Activated effector memory CD4-positive, alpha-beta T cell treated with Interleukin-2 at 50 U/mL for 16 hours (primary cell): ENCODE measurements at places on chromosomes 4 and X.

- no peak for DNase-seq
These were observed 194.1 kb downstream of the SH2D1A start for GRCh38 chrX:124540474-124540873.

DNA sequence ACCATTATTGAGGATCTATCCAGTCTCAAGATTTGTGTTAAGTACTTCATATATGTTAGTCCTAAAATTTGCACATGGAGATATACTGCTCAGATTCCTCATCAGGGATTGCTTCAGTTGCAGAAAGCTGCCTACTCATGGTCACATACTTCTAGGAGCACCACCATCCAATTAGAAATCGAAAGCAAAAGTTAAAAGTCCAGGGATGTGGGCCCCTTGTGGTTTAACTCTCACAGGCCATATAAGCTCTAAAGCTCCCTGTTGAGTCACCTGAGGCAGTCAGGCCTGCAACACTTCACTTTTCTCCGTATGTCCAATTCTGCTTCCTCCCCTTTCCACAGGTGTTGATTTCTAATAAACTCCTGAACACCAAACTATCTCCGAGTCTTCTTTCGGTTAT, 84.2 kb downstream of the CNOT6L start:
- DNase-seq: no peak

DNA sequence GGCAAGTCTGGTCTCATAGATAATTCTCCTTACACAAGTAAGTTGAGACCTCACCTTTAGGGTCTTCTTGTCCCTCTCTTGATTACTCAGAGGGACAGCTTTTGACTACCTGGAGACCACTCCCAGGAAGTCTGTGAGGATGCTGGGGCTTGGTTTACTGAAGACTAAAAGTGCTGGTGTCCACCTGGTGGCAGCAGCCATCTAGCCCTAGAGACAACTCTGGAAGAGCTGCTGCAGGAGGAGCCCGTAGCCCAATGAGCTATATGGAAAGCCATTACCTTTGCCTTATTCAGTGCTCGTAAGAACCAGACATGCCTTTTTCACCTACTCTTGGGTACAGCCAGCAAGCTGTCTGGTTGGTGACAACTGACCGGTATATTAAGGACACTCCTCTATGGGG, 7.3 kb downstream of the FGFBP2 start:
- DNase-seq: no peak

- no peak for DNase-seq
These were observed 1448.9 kb upstream of the TENM3 start for GRCh38 chr4:180794333-180794732.

GRCh38 chr4:18813055-18813454, 791.5 kb upstream of the LCORL start:
- DNase-seq: no peak

DNA sequence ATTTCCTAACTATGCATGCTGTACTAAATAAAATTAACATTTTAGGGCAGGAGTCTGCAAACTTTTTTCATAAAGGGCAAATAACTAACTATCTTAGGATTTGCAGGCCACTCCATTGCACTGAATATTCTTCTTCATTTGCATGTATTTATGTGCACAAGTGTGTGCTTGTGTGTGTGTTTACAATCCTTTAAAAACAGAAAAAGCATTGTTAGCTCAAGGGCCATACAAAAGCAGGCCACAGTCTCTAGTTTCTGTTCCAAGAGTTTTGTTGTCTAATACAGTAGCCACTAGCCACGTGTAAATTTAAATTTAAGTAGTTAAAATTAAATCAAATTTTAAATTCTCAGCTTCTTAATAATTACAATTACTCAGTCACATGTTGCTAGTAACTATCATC, 621.8 kb downstream of the TMA16 start:
- no peak for DNase-seq

GRCh38 chr4:71404049-71404448, 65.2 kb downstream of the SLC4A4 start:
- DNase-seq: no peak

DNA sequence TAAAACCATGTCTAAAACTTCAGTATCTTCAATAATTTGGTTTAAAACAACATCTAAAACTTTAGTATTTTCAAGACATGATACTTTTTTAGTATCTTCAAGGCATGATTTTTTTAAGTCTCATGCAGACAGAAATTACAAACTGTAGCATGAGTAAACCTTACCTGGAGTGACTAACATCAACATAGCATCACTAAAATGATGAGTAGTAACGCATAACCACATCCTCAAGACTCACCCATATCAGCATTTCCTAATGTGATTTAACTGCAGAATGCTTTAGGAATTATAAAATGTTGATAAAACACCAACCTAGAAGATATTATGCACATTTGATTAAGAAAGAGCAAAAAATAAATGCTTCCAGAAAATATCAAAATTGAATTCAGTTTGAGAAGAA, 19.7 kb upstream of the EDNRA start:
- DNase-seq: no peak

- no peak for DNase-seq
These were observed 3.7 kb downstream of the QRFPR start for GRCh38 chr4:121377076-121377475.

DNA sequence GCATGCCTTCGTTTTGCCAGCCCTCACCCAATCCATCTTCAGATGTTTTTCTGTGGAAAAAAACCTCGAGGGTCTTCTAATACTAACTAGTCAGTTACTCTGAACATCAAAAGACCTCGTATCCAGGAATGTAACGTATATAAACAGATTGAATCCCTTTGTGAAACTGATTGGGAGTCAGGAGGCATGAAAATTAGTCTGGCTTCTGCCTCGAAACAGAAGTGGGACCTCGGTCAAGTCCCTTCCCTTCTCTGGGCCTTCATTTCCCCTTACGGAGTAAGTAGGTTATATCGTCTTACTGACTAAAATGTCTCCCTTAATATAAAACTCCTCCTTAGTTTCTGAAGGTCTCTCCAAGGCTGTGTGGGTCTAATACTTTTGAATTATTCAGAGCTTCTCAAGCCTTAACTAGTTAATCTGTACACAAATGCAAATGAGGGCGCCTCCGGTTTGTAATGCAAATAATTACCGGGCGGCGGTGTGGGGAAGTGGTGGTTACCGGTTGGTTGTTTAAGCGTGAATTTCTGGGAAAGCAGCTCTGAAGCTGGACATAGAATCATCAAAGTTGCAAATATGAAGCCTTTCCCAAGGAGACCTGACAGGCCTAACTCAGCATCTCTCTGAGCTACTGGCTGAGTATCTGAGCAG, 11.4 kb upstream of the NKRF start:
- no peak for DNase-seq

DNA sequence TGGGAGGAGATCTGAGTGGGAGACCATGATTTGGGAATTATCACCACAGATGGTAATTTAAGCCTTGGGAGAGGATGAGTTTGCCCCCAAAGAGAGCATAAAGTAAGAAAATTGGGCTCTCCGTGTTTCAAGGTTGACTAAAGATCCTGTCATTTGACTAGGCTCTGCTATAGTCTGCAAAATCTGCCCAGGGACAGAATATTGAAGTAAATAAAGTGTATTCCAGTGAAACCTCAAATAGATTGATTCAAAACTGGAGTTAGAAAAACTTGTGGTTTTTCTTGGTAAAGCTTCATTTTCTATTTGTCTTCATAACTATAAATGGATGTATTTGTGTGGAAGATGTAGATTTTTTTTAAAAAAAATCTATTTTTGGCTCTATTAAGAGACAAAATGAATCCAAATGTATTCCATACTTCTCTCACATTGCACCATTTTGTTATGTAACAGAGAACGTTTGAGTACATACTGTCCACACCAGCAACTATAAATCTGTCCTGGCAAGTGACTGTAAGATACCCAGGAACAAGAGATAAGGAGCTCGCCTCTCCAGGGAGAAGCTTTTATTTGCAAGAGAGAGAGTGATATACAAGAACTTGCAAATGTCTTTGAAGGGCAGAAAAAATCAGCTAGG, 170.2 kb downstream of the CBR4 start:
- no peak for DNase-seq

GRCh38 chr4:149296503-149296902, 519.1 kb downstream of the IQCM start:
- no peak for DNase-seq

DNA sequence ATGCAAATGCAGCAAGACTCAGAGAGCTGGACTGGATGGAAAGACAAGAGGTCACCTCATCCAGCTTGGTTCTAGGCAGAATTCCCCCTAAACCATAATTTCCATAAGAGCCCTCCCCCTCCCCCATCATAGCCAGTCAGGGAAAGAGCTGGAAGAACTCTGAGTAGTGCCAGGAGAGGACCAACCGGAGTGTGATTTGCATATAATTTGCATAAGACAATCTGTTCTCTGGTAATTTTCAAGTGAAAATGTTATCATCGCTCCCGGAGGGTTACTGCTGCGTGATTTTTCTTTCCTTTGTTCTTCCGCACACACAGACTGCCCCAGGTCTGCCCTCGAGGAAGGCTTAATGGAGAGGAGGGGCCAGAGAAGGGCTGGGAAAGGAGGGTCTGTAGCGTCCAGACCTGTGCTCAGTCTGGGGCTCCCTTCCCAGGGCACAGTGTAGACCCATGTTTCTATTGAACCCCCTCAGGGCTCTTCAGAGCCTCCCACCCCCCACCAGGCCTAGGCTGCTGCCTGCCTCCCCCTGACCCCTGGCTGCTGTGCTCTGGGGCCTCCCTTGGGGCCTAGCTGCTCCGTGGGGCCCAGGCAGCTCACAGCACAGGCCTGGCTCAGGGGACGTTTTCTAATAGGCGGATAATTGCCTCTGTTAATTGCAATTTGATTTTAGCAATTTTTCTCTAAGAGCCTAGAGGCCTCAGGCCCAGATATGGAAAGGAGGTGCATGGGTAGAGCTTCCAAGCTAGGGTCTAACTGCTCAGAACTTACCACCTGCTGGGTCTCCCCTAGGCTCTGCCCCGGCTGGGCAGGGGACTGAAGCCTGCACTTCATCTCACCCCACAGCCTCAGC, 90.4 kb upstream of the PJA1 start:
- no peak for DNase-seq

DNA sequence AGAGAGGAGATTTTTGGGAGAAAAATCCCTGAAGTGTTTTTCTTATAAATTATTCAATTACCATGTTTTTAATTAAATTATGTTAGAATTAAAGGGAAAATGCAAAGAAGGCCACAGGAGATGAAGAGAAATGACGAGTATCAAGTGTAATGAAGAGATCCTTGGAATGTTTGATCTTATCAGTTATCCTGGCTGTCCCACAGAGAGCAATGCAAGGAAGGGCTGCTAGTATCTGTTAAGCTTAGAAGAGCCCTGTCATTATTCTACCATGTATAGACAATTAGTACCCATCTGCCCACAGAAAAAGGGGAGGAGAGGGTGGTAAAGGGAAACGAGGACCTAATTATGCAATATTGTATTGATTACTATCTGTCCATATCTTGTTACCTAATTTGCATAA, 257.1 kb downstream of the BANK1 start:
- no peak for DNase-seq

- no peak for DNase-seq
These were observed 732.5 kb upstream of the AGA start for GRCh38 chr4:178174756-178175155.

DNA sequence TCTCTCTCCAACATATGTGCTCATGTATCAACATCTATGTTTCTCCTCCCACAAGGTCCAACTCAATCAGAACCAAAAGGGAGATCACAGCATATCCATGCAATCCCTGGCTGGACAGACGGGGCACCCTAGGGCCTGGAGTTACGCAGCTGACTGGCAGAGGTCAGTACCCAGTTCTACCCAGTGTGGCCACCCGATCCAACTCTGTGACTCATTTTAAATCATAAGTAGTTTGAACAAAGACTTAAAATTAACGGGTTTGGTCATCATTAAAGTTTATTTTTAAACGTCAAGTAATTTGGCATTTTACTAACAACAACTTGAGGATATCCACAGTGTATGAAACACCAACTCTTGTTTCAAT, 59.5 kb downstream of the APBB2 start:
- no peak for DNase-seq
